Colonic mucosa (tissue), 4 donors: ENCODE measurements at places on chromosomes 16 and 17. TPM values are rescaled to one million over a fixed set of nuclear protein-coding genes. Genes with fewer than 3 reads are reported as not detected.

DNA sequence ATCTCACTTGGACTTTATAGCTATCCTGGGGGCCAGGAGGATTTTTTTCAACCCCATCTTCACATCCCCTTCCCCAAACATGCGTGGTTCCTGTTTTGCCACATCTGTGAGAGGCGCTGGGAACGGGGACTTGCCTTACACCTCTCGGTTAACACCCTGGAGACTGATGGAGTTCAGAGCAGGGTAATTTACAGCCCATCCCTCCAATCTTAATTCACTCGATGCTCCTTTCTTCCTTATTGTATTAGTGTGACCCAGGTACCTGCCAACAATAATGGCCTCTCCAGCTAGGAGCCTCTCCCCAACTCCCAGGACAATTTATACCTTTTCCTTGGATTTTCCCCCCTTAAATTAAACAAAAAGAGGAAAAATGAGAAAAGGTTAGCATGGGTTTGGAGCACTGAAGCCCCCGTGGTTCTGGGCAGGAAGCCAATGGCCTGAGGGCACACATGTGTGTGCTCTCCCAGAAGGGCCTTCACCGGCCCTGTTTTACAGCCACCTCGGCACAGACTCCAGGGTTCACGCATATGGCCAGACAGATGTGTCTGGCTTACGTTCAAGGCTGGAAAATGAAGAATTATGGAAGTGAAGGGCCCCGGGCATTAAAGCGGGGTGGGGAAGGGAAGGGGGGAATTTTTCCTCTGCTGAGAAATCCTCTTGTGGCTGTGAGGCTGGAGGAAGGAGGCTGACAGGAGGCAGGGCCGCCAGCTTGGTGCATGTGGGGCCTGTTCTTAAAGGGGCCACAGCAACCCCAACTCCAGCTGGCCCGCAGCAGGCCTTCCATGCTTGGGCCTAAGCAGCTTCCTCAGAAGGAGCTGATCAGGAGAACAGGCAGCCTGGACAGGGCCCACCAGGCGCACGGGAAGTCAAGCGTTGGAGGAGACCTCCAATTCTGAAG, 21.4 kb downstream of the HIC1 start:
- H3K36me3 ChIP-seq = no peaks in the 10 kb centered on the region
- H3K27ac ChIP-seq = peak overlapping the region; percentile 65
- no peaks in the 10 kb centered on the region for H3K4me1 ChIP-seq

GRCh38 chr17:6052926-6053325, 17.3 kb upstream of the WSCD1 start:
- no peak for DNase-seq
- H3K4me1 ChIP-seq = no peaks in the 10 kb centered on the region
- no peak overlapping the region for H3K4me3 ChIP-seq
- H3K27me3 ChIP-seq = no peaks in the 10 kb centered on the region
- H3K36me3 ChIP-seq = no peaks in the 10 kb centered on the region
- H3K27ac ChIP-seq = no peak overlapping the region

- no peak for DNase-seq
- no peak overlapping the region for H3K4me3 ChIP-seq
- no peak overlapping the region for H3K27ac ChIP-seq
- H3K27me3 ChIP-seq = no peaks in the 10 kb centered on the region
These were observed 9.5 kb upstream of the GUCY2D start for GRCh38 chr17:7992924-7993323.

DNA sequence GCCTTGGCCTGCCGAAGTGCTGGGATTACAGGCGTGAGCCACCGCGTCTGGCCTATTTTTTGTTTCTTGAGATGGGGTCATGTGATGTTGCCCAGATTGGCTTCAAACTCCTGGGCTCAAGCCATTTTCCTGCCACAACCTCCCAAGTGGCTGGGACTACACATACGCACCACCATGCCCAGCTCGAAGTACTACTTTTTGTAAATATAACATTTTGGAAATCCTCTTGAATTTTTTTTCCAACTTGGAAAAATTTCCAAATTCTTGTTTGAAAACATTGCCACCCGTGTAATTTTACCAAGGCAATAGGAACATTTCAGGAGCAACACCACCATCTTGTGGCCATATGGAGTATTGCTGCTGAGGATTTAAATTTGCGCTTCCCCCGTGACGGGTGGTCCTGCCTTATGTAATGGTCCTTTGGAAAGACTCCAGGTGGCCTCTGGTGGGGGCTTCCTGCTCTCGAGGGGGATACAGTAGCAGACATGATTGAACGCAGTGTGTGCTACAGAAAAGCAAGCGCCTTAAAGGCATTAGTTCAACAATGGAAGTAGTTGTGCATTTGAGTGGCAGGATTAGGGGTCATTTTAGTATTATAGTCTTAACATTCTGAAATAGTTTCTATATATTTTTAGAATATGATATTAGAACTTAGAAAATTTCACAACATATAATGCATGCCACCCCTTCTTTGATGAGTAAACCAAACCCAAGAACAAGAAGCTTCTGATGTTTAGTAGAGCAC, 8.0 kb downstream of the FLYWCH1 start:
- no peaks in the 10 kb centered on the region for H3K36me3 ChIP-seq
- no peaks in the 10 kb centered on the region for H3K4me1 ChIP-seq
- peak; percentile 69 for DNase-seq
- H3K27me3 ChIP-seq = no peaks in the 10 kb centered on the region
- H3K27ac ChIP-seq = no peak overlapping the region

- DNase-seq = peak; percentile 46
- no peak overlapping the region for H3K4me3 ChIP-seq
- no peaks in the 10 kb centered on the region for H3K27me3 ChIP-seq
- H3K27ac ChIP-seq = no peak overlapping the region
- no peaks in the 10 kb centered on the region for H3K4me1 ChIP-seq
These were observed 96.6 kb upstream of the SMIM36 start for GRCh38 chr17:55607731-55608341.

DNA sequence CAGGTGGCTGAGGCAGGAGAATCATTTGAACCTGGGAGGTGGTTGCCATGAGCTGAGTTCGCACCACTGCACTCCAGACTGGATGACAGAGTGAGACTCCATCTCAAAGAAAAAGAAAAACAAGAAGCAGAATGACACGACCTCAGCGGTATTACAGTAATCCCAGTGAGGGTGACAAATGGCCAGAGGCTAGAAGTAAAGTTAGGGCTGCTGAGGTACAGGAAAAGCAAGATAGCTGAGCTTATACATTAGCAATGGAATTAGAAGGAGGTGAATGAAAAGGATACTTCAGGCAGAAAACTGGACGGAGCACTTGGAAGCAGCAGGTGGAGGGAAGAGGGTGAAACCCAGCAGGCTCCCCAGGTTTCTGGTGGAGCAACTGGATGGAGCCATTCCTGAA, 26.1 kb upstream of the AMZ2 start:
- H3K36me3 ChIP-seq = no peaks in the 10 kb centered on the region
- H3K4me1 ChIP-seq = no peaks in the 10 kb centered on the region
- H3K27ac ChIP-seq = no peak overlapping the region
- no peak for DNase-seq
- no peak overlapping the region for H3K4me3 ChIP-seq
- H3K27me3 ChIP-seq = no peaks in the 10 kb centered on the region

DNA sequence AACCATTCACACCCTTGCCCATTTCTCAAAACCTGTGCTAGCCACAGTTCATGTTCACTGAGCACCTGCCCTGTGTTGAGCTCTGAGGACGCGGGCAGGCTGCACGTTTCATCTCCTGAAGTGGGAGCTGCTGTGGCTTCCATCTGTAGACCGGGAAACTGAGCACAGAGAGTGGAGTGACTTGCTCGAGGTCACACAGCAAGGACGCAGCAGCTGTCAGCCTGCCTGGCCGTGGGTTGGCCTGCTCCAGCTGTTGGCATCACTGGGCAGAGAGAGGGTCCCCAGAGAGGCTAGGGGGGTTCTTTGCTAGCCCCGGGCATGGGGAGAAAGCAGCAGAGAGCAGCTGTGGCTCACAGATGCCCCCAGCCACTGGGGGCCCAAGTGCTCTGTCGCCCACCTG, 28.8 kb downstream of the ZFPM1 start:
- peaks cover 4% of the 10 kb centered on the region for H3K4me1 ChIP-seq
- no peak for DNase-seq
- no peak overlapping the region for H3K4me3 ChIP-seq
- no peaks in the 10 kb centered on the region for H3K27me3 ChIP-seq

DNA sequence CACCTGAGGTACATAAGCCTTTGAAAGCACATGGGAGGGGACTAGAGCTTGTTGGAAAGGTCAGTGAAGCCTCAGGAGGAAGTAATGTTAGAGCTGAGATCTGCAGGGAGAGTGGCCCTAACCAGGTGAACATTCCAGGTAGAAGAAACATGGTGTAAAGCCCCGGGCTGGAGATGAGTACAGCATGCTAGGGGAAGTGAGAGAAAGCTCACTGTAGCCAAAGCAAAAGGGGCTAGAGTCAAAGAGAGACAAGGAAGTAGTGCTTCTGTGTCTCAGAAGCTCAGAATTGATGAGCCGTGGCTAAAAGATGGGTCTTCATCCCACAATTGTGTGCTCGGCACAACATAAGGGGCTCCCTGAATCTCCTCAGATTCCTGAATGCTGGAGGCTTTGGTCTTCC, 481.8 kb downstream of the XYLT1 start:
- no peaks in the 10 kb centered on the region for H3K27me3 ChIP-seq
- H3K4me3 ChIP-seq = no peak overlapping the region
- H3K27ac ChIP-seq = no peak overlapping the region
- H3K4me1 ChIP-seq = no peaks in the 10 kb centered on the region
- no peak for DNase-seq
- no peaks in the 10 kb centered on the region for H3K36me3 ChIP-seq

DNA sequence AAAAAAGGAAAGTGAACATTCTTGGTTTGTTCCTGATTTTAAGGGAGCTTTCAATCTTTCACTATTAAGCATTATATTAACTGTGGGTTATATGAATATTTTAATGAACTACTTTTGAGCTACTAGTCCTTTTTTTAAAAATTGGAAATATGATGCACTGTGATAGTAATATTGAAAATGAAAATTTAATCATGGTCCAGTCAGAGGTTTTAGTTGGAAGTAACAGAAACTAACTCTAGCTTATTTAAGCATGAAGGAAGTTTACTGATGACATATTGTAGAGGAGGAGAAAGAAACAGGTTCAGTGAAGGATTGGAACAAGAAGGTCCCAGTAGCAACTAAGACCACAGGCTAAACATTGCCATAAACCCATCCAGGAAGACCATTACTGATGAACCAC, 20.8 kb upstream of the TMIGD1 start:
- H3K36me3 ChIP-seq = no peaks in the 10 kb centered on the region
- no peak for DNase-seq
- H3K27ac ChIP-seq = no peak overlapping the region
- no peaks in the 10 kb centered on the region for H3K27me3 ChIP-seq
- no peak overlapping the region for H3K4me3 ChIP-seq
- H3K4me1 ChIP-seq = no peaks in the 10 kb centered on the region

DNA sequence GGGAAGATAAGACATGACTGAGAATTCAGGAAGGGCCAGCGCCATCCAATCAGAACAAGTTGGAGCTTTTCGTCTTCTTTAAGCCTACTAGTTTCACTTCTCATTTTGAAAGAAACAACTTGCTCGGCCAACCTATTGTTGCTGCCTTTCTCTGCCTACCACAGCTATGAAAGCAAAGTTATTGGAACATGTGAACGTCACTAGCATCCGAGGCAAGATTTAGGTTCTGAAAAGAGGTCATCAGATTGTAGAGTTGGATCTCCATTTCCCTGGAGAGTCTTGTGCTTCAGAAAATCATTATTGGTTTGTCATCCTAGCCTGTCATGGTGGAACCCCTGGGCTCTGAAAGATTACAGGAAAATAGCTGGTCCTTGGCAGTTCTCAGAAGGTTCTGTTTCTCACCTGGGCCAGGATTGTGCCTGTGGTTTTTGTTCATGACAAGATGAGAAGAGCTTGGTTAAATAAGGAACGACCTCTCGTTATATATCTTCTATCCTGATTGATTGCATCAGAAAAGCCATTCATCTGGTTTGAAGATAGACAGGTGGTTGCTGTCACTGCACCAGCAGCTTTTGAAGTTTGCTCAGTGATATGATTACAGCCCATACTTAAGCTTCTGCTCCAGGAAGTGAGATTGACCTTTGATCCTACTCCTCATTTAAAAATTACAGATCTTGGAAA, 25.3 kb downstream of the CDH13 start:
- no peaks in the 10 kb centered on the region for H3K36me3 ChIP-seq
- no peak for DNase-seq
- H3K4me3 ChIP-seq = no peak overlapping the region
- H3K4me1 ChIP-seq = peaks cover 3% of the 10 kb centered on the region
- H3K27ac ChIP-seq = peak overlapping the region; percentile 0

DNA sequence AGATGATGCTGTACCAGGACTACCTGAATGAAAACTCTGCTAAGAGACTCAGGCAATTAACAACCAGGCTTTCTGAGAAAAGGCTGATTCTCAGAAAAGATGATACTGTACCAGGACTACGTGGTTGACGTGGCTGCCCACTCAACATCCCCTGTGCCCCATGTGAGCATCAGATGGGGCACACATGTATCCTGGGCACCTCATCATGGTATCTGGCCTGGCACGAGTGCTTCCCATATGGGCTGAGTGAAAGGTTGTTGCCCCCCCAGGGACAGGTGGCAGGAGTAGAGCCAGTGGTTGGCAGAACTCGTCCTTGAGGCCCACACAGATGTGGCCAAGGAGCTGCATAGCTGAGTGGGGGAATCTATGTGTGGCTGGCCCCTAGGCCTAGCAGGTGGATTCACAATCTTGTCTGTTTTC, 3.5 kb upstream of the CES4A start:
- no peaks in the 10 kb centered on the region for H3K36me3 ChIP-seq
- H3K4me1 ChIP-seq = no peaks in the 10 kb centered on the region

DNA sequence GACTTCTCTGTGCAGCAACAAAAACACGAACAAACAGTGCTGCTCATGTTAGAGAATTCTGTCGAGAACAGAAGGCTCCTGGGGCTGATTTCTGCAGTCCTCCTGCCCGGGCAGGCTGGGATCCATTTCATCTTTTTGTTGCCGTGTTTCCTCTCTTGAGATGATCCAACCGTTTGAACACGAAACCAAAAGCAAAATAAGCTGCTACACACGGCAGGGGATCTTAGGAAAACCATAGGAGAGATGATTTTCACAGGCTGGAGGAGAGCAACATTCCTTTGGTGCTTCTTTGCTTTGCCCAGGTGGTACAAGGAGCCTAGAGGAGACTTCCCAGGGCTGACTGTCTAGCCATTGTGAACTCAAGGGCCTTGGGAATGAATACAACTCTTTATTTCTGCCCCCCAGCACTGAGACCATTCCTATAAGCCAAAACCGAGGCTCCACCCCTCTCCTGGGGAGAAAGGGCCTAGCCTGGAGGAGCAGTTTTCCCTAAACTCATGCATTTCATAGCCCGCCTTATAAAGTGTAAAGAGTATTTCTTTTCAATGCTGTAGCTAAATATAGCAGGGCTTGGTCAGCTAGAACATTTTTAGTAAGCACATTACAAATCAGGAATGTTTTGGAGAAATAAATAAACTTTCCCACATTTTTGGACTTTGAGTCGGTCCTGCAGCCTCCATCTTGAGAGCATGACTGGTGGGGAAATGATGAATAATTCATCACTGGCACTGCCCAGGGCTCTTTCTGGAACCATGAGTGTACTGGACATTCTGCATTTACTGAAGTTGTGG, 7.7 kb downstream of the FOXL1 start:
- H3K27ac ChIP-seq = no peak overlapping the region
- H3K4me1 ChIP-seq = no peaks in the 10 kb centered on the region
- H3K4me3 ChIP-seq = no peak overlapping the region
- H3K27me3 ChIP-seq = no peaks in the 10 kb centered on the region

ADAMTS18 gene
- 0.29 TPM for total RNA-seq

TMEM88 gene
- 2.7 TPM for total RNA-seq

ASB16 gene
- not detected for total RNA-seq
